ENCODE measurements at places on chromosomes 3 and 15.

DNA sequence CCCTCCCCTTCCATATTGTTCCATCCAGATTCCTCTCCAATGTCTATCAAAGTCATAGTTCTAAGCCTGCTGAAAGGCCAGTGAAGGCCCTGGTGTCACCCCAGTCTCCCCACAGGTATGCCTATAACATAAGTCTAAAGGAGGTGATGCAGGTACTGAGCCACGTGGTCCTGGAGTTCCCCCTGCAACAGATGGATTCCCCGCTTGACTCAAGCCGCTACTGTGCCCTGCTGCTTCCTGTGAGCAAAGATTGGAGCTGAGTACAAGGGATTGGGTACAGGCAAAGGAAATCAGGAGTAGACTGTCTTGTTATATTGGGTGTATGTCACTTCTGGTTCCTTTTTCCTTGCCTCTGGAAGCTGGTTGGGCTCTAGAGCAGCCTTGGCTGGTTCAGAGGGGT, 8.2 kb downstream of the EIF2B5 start:
- DNase-seq: no peak

DNA sequence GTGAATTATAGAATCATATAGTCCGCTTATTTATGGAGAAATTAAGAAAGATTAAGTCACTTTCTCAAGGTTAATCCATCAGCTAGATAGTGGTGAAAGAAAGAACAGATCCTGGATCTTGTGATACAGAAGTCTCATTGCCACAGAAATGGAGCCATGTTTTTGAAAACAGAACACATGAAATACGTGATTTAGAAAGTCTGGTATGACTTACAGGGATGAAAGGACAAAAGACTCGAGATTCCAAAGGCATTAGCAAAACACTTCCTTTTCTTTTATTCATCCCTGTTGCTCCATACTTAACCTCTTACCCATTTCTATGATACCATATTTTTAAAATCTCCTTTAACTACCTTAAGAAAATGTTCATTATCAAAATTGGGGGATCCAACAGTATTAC, 40.0 kb upstream of the TEX9 start:
- no peak for DNase-seq

GRCh38 chr15:72196409-72197040, 1.1 kb downstream of the GRAMD2A start:
- no peak for DNase-seq

- no peak for DNase-seq
Measured at GRCh38 chr3:65030847-65031463, 343.2 kb upstream of the ADAMTS9 start.

- DNase-seq: no peak
Measured at GRCh38 chr15:100731267-100732152, 129.1 kb downstream of the ASB7 start.

- no peak for DNase-seq
Measured at GRCh38 chr15:90845201-90845949, 23.0 kb upstream of the FURIN start.

DNA sequence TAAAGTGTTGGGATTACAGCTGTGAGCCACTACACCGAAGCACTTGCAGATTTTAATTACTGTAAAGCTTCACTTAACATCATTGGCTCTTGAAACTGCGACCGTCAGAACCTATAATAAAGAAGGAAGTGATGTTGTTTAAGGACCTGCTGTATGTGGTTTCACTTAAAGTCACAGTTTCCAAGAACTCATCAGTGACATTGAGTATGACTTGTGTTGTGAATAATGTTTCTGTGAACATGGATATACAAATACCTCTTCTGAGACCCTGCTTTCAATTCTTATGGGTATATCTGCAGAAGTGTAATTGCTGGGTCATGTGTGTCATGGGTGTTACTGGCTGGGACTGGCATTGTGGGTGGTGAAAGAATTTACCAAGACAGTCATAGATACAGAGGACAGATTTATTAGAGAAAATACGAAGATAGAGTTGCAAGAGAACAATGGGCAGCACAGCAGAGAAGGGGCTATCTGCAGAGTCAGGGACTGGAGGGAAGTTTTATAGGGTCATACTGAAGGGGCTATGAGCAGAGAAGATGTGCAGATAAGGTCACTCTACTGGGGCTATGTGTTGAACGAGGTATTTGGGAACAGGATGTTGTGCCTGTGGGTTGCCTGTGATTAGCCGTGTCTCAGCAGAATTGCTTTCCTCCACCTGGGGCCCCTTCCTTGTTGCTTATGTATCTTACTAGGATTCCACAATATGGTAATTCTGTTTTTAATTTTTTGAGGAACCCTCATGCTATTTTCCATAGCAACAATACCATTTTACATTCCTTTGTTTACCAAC, 4.5 kb downstream of the NDUFB5 start:
- no peak for DNase-seq

DNA sequence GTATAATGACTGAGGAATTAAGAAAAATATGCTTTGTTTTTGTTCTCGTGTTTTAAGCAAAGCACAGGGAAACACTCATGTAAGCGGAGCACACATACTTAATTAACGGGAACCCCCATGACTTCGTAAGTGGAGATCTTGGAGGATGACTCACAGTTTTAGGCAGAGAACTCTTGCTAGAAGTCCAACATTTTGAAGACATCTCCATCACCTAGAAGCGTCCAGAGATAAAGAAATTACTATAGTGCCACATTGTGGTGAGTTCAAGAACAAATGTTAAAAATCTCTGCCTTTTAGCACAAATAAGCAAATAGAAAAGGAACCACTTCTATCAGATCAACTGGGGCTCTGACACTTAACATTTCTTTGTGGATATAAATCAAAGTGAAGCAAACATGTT, 194.1 kb upstream of the ARHGEF26 start:
- no peak for DNase-seq

Measured in effector memory CD8-positive, alpha-beta T cell (primary cell).